ENCODE measurements at places on chromosomes 5 and 9. TPM values are rescaled to one million over a fixed set of nuclear protein-coding genes. Genes with fewer than 3 reads are reported as not detected.
A peak's percentile ranks its signal among the peaks of the same experiment; 100 is the strongest.

GRCh38 chr5:132094393-132095076 is 20.9 kb downstream of the CSF2 start:
- peak; percentile 90 for DNase-seq

GRCh38 chr5:138654281-138654867 is 79.2 kb upstream of the HSPA9 start:
- DNase-seq, result no peak

DNA sequence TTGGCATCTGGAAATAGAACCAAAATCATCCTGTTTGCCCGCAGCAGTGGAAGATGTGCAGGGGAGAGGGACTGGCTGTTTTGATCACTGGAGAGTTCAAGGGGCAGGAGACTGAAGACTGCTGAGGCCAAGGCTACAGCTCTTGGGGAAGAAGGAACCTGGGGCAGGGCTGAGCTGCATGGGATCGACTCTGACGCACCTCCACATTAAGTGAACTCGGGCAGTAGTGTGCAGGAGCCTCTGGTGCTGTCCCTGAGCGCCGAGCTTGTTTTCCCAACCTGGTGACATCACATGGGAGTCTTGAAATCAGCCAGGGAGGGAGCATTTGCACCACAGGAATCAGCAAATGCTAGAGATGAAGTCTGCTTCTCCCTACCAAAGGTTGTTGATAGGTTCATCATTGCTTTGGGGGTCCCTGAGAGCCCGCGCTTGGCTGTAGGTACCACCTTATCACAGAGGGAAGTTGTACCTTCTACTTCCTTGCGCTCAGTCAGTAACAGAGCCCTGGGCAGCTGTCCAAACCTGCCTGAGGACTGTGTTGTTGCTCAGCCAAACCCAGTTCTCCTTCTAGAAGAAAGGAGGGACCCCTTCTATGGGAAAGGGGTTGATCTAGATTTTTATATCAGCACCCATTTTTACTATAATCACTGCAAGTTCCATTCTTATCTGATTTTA is 52.3 kb upstream of the CTSL start:
- no peak for DNase-seq

Gene PCDHA13
- 0.74 TPM for total RNA-seq

GRCh38 chr5:136853971-136854370 is 488.6 kb upstream of the TRPC7 start:
- DNase-seq, result no peak

Gene TYRP1
- total RNA-seq, result not detected

DNA sequence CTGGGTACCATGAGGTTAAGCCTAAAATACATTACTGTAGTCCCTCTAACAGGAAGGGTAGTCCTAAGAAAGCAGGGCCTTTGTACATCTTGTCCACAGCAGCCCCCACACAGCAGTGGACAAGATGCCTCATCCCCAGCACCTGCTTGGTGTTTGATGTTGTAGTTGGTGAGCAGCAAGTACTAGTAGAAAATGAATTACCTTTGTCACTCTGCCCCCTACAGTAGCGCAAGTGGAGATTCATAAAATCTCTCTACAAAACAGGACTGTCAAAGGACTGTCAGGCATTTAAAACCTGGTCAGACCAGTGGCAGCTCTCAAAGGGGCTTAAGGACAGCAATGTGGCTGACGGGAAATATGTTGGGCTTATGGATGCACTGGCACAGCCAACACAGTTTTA is 122.5 kb downstream of the TMEM174 start:
- no peak for DNase-seq

GRCh38 chr5:148583421-148583965 is 70.8 kb downstream of the HTR4 start:
- DNase-seq, result peak; percentile 61

DNA sequence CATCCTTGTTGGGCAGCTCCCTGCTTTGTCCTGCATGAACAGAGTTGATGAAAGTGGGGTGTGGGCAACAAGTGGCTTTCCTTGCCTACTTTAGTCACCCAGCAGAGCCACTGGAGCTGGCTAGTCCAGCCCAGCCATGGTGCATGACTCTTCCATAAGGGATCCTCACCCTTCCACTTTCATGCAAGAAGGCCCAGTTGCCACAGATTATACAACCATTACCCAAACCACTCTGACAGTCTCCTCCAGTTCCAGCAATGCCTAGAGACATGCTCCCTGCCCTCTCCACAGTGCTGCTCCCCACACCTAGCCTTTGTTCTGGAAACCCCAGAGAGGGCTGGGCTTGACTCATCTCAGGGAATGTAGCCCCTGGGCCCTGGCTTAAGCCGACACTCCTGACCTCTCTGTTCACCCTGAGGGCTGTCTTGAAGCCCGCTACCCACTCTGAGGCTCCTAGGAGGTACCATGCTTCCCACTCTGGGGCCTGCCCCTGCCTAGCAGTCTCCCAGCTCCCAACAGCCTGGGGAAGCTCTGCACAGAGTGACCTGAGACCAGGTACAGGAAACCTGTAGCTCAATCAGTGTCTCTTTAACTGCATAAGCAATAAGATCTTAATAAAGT is 3.9 kb downstream of the SLC35A4 start:
- DNase-seq, result no peak

Gene CD74
- total RNA-seq, result not detected

Gene ELL2
- 144 TPM for total RNA-seq

- no peak for DNase-seq
Observed at GRCh38 chr9:135830496-135830895, 76.8 kb downstream of the CAMSAP1 start.

Gene C9orf152
- total RNA-seq, result not detected

GRCh38 chr5:96871027-96871399 is 5.3 kb upstream of the ERAP2 start:
- no peak for DNase-seq

DNA sequence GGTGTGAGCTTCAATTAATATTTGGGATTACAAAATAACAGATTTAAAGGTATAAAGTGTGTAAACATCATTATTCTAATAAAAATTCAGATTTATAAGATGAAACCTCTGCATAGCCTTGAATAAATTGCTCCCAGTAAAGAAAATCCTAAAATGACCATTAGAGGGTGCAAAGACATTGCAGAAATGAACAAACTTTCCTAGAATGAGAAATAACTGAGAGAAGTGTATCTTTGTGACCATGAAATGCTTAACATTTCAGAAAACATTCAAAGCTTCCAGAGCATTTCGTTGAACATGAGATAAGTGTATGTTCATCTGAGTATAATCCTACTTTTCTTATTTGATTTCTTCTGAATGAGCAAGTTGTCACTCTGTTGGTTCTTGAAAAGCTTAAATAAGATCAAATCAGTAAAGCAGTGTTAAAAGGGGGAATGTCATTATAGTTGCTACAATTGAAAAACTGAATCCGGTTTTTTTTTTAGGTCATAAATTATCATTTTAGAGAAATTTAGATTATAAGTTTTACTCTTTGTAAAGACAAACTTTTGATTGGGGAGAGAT is 24.7 kb upstream of the NUDT12 start:
- DNase-seq, result peak; percentile 53

Gene GNPDA1
- 60.9 TPM for total RNA-seq

- peak; percentile 83 for DNase-seq
Observed at GRCh38 chr5:40991168-40991980, 79.8 kb downstream of the MROH2B start.

GRCh38 chr5:108726446-108727235 is 21.1 kb upstream of the FER start:
- peak; percentile 30 for DNase-seq

- peak; percentile 2 for DNase-seq
Observed at GRCh38 chr9:17191082-17191481, 56.2 kb downstream of the CNTLN start.

DNA sequence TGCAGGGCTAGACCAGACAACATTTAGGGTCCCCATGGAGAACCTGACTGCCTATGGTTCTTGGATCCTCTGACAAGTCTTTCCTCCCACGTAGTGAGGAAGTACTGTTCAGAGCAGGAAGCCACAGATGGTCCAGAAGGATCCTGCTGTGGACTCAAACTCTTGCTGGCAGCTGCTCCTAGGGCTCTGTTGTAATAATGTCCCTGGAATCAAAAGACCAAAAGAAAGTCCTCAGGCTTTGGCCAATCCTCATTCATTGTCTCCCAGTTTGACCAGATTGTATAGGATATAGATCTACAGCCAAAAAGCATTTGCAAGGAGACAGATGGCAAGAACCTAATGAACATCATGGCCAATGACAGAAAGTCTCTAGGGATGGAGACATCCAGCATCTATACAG is 53.9 kb downstream of the SEMA6A start:
- DNase-seq, result no peak

- DNase-seq, result no peak
Observed at GRCh38 chr9:94767331-94768072, 41.0 kb downstream of the AOPEP start.

DNA sequence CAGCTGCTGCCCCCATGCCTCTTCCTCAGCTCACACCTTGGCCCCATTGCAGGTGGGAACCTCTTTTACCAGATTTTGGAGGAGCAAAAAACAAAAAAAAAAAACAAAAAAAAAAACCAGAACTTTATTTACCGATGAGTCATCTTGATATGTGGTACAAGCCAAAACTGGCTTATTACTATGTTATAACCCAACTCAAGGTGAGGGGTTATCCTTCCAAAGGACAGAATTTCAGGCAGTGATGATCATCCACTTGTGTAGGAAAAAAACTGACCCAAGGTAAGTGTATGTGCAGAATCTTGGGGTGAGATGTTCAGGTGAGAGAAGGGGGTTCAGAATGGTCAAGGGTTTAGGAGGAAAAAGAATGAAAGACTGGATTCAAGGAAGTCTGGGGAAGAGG is 142.6 kb upstream of the FST start:
- DNase-seq, result peak; percentile 34

DNA sequence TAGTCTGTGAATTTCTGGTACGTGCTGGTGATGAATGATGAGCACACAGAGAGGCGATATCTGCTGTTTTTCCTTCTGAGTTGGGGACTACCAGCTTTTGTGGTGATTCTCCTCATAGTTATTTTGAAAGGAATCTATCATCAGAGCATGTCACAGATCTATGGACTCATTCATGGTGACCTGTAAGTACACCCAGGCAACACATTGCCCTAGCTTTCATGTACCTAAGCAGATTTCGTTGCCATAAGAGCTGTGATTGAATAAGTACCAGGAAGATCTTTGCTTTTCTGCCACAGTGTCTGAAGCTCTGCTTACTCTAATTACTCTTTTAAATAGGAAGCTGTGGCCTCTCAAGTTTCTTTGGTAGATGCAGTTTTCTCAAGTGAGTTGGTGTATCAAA is 397.8 kb downstream of the ARRDC3 start:
- no peak for DNase-seq

Gene C5orf52
- not detected for total RNA-seq

DNA sequence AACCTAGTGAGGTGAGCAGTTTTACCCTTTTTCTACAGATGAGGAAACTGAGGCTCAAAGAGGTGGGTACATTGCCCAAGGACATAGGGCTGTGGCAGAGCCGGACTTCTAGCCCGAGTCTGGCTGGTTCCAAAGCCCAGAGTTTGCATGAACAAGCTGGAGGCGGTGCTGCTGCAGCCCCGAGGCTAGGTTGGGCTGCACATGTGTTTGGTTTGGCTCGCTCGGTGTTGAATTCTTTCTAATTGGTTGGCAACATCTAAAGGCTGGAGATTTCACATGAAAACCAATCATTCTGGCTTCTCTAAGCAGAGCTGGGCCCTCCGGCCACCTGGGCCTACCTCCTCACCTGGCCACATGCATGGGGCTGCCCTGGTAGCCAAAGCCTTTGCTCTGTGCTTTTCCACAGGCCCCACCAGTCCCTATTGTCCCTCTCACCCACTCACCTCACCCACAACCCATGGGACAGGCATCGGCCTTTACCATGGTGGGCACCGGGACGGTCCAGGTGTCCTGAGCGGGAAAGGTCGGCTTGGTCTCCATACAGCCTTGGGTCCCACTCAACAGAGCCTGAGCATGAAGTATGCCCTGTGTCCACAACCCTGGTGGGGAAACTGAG is 262.3 kb downstream of the NSG2 start:
- DNase-seq, result no peak

GRCh38 chr5:97601651-97602050 is 418.6 kb upstream of the RIOK2 start:
- DNase-seq, result no peak

Measured in MCF 10A (cell line).